ENCODE measurements at places on chromosomes 1 and 21. TPM values are rescaled to one million over a fixed set of nuclear protein-coding genes. Genes with fewer than 3 reads are reported as not detected.

DNA sequence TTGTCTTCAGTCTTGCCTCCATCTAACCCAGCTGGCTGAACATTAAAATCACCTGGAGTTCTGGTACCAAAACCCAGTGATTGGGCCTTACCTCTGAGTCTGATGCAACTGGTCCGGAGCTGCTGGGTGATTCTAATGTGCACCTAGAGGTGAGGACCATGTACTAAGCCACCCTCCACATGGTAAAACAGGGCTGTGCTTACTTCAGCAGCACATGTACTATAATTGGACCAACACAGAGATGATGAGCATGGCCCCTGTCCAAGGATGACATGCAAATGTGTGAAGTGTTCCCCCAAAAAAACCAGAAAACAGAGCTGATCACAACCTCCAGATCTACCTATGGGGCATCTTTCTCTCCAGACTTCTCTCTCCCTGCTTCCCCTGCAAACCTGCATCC lies 37.0 kb downstream of the ELK4 start:
- no peak for DNase-seq

GRCh38 chr1:209302779-209303568 lies 280.5 kb upstream of the CAMK1G start:
- no peak for DNase-seq

- no peak for DNase-seq
These were observed 121.2 kb downstream of the SLC45A1 start for GRCh38 chr1:8439015-8439702.

DNA sequence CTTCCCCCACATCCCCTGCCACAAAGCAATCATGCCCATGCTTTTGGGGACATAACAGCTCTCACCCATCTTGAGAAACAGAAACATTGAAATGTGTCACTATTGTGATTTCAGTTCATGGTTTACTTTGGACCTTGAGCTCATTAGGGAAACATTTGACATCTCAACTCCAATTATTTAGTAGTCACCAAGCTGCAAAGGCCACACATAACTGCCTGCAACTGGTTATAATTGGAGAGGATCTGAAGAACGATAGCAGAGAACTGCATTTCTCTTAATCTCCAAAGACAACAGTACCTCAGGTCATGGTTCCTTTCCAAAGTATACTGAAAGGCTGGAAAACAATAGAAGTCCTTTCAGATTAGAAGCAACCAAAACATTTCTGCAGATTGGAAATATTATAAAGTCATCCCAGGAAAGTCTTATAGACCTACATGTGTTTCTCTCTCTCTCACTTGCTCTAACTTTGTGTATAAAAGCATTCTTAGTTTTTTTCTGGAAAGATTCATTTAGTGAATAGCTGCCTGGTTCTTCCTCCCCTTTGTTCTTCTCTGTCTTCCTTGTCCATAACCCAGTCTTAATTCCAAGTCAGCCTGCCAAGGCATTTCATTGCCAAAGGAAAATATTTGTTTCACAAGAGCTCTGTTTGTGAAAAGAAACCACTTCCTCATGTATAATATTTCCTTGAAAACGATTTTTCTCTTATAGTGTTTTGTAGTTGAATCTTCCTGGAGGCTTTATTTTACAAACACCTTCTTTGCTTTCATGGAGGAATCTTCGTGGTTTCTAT lies 426.8 kb downstream of the ADGRL2 start:
- DNase-seq: no peak

DNA sequence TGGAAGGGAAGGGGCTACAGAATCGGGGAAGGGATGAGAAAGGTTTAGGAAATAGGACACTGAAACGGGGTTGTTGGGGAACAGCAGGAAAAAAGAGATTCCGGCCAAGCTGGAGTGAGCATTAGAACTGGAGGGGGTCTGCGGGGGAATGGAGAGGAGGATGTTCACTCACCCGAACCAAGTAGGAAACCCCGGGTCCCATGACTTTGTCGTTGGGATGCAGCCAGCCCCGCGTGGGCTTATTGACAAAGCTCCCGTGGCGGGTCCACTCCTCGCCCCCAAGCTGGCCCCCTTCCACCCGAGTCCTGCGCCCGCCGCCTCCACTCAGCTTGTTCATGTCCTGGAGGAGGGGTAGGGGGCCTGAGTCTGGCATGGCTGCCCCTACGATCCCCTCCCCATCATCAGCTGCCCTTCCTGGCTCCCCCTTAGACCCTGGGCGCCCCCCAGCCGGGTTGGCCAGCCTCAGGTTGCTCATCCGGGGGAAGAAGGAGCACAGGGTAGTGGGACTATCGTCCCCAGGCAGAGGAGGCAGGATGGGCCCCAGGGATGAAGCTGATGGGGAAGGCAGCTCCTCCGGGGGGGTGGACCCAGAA lies 591 bp downstream of the SHC1 start:
- no peak for DNase-seq

DNA sequence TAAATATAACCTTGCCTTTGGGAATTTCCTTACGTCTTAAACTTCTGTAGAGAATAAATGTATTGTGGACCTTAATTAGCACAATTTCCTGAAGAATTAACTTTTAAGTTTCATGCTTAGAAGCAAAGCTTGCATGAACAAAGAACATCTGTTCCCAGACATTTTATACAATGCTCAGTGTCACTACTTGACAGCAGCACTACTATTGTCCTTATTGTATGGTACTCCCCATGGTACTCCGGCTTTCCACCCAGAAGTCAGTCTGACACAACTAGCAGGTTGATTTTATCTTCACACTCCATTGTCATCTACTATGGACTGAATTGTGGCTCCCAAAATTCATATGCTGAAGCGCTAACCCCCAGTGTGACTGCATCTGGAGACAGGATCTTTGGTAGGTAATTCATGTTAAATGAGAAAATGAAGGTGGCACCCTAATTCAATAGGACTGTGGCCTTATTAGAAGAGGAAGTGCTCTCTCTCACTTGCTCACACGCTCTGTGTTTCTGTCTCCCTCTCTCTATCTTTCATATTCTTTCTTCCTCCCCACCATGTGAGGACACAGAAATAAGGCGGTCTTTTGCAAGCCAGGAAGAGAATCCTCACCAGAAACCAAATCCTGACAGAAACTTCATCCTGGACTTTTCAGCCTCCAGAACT lies 10.7 kb upstream of the OR2B11 start:
- no peak for DNase-seq

DNA sequence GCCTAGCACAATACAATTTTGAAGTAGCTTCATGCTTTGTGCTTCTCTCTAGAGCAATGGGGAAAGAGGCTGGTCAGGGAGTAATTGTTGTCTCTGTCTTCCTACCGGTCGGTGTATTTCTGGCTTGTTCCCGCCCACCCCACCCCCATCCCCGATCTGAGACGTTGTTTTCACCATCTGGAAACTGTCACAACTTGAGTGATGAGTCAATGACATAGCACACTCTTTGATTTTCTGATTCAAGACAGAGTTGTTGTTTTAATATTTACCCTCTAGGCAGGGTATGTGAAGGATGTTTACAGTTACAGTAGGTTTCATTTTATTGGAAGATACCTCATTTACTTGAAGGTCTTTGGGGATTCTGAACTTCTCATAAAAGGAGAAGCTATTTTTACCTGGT lies 7.0 kb downstream of the IL12RB2 start:
- DNase-seq: peak; percentile 21

- no peak for DNase-seq
These were observed 506 bp upstream of the SRP9 start for GRCh38 chr1:225777058-225777582.

- no peak for DNase-seq
These were observed 207.0 kb downstream of the TTLL7 start for GRCh38 chr1:83791821-83792437.

DNA sequence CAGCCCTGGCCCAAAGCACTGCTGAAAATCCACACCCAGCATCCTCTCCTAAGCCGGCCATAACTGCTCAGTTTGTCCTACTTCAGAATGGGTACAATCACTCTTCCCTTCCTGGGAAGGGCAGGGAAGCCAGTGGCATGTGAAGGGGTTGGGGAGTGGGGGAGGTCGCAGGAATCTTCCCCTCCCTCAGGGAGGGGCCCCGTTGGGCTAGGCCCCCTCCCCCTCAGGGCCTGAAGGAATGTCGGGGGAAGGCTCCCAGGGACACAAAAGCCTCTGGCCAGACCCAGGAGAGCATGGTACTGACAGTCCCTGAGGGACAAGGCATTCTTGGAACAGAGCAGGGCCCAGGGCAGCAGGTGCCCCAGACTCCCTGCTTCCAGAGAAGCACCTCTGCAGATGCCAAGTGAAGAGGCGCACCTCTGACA lies 1.2 kb downstream of the ELOVL1 start:
- no peak for DNase-seq

DNA sequence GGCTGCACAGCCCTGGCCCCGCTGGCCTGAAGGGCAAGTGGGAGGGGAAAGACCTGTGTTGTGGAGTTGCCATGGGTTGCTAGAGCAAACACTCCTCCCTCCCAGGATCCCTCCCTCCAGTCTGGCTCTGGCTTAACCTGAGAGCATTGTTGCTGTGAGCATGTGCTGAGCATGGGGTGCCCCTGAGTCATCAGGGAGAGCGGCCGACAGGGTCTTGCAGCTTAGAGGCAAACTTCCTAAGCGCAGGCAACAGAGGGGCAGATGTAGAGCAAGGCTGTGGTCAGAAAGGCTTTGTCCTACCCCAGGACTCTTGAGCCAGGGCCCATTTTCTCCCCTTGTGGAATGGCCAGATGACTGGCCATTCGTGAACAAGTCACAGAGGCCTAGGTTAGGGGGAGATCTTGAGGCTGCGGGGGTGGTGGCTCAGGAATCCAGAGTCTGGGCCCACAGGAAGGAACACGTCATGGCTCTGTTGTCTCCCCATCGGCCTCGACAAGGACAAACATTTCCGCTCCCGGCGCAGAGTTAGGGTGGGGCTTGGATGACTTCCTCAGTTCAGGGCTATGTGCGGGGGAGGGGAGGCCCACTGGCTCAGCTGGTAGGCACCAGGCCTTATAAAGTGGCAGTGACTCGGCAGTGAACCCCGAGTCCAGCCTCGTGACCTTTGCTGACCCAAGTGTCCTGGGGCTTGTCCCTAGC lies 362 bp upstream of the DYNLT4 start:
- DNase-seq: peak; percentile 95

- DNase-seq: no peak
These were observed 20.0 kb downstream of the PTPRF start for GRCh38 chr1:43550598-43551246.

DNA sequence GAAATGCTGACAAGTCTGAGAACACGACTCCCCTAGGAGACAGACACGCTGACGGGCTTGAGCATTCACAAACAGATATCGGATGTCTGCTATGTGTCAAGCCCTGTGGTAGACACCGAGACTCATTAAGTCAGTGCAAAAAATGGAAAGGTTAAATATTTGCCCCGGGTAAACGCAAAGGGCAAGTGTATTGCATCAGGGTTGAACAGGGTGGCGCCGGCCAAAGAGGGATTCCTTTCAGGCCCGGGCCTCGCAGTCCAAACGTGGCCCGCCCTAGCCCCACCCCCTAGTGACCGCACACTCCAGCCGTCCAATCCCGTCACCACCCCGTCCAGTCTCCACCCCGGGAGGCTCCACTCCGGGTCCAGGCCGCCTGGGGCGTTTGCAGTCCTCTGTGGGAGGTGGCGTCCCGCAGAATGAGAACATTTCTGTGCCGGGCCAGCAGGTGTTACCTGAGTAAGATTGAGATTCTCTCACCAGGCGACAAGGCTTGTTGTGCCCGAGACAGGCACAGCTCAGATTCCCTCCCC lies 16.3 kb upstream of the TMEM9 start:
- peak; percentile 61 for DNase-seq

- DNase-seq: no peak
These were observed 7.7 kb downstream of the ADAMTS1 start for GRCh38 chr21:26837539-26837938.

DNA sequence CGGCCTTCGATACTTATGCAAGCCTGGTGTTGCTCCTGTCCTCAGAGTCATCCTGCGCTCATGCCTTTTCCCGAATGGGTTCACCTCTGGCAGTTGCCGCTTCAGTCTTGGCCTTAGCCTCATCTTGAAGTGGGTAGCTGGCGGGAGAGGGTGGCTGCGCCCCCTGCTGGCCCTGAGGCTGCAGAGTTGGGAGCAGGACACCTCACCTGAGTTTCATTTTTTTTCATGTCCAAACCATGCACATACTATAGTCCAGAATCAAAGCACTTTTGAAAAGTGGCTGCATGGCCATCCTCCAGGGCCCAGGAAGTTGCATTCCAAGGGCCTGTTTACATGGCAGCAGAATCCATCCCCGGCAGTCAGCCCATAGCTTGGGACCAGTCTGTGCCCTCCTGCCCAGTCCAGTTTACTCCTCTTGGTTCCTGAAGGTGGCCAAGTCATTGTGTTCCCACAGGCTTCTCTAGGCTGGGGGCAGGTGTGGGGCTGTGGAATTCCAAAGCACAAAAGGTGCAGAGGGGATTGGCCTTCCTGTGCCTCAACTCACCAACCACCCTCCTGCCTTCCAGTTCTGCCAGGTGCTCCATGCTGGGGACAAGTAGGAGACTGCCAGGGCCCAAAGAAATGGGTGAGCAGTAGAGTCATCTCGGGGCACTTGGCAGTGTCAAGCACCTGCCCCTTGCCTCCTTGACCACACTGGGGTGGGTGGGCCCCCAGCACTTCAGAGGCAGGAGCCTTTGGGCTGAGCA lies 44.0 kb downstream of the YARS1 start:
- DNase-seq: peak; percentile 78

LCE1E gene
- total RNA-seq: not detected

PIAS3 gene
- 17.9 TPM for total RNA-seq

TCHH gene
- 0.06 TPM for total RNA-seq

VPS13D gene
- total RNA-seq: 41.9 TPM

CHAF1B gene
- 25.3 TPM for total RNA-seq

SLC44A3 gene
- total RNA-seq: 0.37 TPM

DNMT3L gene
- total RNA-seq: not detected

Data from activated CD4-positive, alpha-beta T cell treated with anti-CD3 and anti-CD28 coated beads, Interleukin-2, amount 10 ng/mL, durations not matched to agents 7 days and 5 days (primary cell).